ENCODE measurements at places on chromosomes 6 and 20.

DNA sequence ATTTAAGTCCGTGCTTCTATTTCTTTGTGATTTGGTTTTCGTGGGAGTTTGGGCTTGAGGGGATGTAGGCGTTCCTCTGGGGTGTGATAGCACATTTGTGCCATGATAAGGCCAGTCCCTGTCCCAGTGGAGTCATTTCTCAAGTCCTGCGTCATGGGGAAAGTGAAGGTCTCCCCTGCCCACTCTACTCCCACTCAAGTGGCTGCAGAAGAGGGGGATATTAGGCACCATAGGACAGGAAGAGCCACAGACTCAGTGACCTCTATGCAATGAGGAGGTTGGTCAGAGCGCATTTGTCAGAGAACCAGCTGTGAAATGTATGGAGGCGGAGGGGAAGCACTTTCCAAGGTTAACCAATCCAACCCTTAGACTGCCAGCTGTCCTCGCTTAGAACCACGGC, 51.9 kb upstream of the EDN1 start:
- no peak for DNase-seq

DNA sequence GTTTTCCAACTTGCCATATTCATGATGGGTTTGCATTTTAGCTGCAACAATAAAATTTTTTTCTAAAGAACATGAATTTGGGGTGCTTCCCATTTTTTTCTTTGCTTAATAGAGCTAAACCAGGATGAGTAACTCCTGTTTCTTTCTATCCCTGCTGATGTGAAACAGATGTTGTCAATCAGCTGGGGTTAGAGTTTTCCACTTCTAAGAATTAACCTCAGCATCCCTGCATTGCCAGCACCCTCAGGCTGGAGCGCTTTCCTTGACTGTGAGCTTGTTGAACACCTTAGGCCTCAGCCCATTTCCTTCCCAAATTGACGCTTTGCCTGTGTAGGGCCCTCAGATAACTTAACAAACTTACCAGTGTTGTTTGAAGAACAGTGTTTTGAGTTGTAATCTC, 74.5 kb downstream of the PTPN1 start:
- no peak for DNase-seq

DNA sequence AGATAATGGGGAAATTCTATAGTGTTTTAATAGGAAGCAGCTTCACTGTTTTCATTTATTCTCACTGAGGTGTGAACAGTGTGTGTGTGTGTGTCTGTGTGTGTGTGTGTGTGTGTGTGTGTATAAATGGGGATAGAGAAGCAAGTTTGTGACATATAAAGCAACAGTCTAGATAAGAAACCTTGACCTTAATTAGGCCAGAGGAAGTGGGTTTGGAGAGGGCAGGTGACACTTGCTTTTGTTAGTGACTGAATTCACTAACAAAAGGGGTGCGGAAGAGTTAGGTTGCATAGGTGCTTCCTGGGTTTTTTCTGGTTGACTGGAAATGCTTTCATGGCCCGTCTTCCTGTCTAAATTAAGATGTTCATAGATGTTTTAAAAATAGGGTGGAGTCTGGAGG, 515.7 kb upstream of the FLRT3 start:
- no peak for DNase-seq

- no peak for DNase-seq
Measured at GRCh38 chr6:90127595-90127994, 169.0 kb downstream of the BACH2 start.

- no peak for DNase-seq
Measured at GRCh38 chr20:62387219-62387913, 463 bp downstream of the RPS21 start.

DNA sequence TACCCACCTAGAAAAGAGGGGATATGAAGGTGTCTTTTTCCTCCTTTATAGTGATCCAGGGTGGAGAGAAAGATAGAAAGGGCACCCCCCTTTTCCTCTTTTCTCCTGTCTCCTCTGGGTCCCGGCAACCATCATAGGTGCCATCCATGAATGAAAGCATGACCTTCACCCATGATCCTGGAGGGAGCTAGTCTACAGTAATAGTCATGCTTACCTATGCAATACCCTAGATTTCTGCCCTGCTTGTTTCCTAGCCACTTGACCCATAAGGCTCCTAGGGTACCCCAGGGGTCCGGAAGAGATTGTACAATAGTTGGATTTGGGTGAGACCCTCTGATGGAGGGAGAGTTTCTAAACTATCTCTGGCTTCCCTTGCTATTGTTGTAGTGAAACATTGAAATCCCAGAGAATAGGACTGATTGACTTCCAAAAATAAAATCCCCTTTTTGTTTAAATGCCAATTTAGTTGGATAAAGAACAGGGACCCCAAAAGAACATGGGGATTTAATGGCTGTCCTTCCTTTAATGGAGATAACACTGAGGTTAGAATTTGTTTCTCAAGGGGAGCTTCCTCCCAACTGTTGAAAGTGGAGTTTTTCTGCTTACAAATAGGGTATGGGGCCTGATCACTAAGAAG, 366.8 kb upstream of the KHDRBS2 start:
- no peak for DNase-seq

- no peak for DNase-seq
Measured at GRCh38 chr20:1478566-1478965, 11.9 kb upstream of the NSFL1C start.

DNA sequence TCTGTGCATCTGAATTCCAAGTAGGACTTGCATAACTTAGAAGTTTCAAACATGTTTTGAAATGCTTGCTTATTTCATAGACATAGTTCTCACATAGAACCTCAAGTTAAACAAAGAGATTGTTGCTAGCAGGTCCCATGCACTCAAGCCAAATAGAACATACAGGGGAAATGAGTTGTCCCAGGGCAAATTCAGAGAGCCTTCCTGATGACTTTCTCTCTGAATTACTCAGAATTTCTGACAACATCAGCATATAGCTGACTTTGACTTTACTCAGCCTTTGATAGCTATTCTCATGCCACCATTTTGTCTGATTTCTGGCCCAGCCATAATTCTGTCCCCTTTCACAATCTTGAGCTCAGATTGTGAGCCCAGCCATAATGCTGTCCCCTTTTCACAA, 333.2 kb upstream of the PLCB4 start:
- DNase-seq = no peak

DNA sequence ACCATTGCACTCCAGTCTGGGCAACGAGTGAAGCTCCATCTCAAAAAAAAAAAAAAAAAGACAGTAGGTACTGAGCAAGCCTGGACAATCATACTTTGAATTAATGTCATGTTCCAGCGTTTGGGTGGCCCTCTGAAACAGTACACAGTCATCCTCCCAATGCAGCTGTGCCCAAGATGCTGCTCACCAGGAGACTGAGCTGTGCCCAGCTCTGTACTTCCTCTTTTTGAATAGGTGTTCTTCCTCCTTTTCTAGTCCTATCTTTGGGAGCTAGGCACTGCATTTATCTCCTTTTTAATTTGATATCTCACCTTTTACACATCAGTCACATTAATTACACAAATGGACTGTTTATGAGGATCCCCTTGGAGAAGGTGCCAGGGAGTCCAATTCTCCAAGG, 101.5 kb downstream of the RPP40 start:
- no peak for DNase-seq

- DNase-seq = no peak
Measured at GRCh38 chr20:53223626-53224172, 251.5 kb downstream of the TSHZ2 start.

- no peak for DNase-seq
Measured at GRCh38 chr20:51507216-51508036, 35.1 kb downstream of the NFATC2 start.

GRCh38 chr20:5829241-5829809, 79.1 kb downstream of the SHLD1 start:
- no peak for DNase-seq

- no peak for DNase-seq
Measured at GRCh38 chr6:35587167-35587566, 74.5 kb upstream of the TULP1 start.

- no peak for DNase-seq
Measured at GRCh38 chr6:44727651-44728630, 340.4 kb downstream of the CDC5L start.

DNA sequence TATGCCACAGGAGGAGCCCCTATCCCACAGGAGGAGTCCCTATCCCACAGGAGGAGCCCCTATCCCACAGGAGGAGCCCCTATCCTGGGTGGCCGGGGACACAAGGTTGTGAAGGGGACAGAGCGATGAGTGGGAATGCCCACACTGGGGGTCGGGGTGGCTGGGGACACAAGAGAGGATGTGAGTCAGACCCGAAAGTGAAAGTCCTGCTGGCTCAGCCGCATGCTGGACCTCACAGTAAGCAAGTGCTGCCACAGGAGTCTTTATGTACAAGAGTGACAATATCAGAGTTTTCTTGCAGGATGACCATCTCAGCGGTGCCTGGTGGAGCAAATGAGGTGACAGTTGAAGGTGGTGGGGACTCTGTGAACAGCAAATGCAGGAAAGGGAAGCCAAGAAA, 93.7 kb downstream of the PSMB1 start:
- DNase-seq = peak; percentile 21

- peak; percentile 62 for DNase-seq
Measured at GRCh38 chr6:41073203-41073967, 611 bp downstream of the NFYA start.

DNA sequence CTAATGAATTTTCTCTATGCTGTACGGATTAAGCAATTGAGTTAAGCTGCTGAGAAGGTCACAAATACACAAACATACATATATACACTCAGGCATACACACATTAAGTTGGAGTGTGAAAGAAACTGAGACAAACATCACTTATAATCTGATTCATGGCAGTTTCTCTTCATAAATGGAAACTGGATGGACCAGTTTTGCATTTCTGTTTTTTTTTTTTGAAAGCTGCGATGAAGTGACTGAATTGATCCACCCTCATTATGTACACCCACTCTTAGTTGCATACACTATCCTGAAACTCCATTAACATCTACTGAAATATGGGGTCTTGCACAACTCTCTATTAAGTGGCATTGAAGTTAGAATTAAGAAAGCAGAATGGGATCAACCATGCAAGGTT, 32.9 kb upstream of the TENT5A start:
- no peak for DNase-seq

GRCh38 chr6:44800784-44801592, 413.5 kb downstream of the CDC5L start:
- DNase-seq = no peak

DNA sequence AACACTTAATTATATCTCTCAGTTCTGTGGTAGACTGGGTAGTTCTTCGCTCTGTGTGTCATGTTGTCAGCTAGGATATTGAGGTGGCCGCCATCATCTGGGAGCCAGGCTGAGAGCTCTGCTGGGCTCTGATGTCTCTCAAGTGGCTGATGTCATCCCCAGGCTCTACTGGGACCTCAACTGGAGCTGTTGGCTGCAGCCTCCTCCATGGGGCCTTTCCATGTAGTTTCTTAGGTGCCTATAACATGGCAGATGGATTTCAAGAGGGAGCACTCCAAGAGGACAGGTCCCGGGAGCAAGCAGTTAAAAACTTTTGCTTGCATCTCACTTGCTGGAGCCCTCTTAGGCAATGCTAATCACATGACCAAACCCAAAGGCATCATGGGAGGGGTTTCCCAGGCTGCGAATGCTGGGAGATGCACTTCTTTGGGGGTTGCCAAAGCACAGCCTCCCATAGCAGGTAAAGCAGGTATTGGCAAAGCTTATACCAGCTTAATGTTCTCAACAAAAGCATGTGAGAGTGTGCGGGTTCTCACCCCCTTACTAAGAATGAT, 129.8 kb downstream of the TMEM242 start:
- DNase-seq = no peak

- no peak for DNase-seq
Measured at GRCh38 chr6:55997223-55997874, 122.0 kb upstream of the BMP5 start.

GRCh38 chr20:4813863-4814695, 92.4 kb downstream of the PRND start:
- DNase-seq = peak; percentile 41

GRCh38 chr6:96542702-96543101, 20.2 kb upstream of the FHL5 start:
- no peak for DNase-seq

- no peak for DNase-seq
Measured at GRCh38 chr6:169937389-169938261, 186.2 kb downstream of the ERMARD start.

- no peak for DNase-seq
Measured at GRCh38 chr6:147106759-147107401, 97.3 kb upstream of the STXBP5 start.

DNA sequence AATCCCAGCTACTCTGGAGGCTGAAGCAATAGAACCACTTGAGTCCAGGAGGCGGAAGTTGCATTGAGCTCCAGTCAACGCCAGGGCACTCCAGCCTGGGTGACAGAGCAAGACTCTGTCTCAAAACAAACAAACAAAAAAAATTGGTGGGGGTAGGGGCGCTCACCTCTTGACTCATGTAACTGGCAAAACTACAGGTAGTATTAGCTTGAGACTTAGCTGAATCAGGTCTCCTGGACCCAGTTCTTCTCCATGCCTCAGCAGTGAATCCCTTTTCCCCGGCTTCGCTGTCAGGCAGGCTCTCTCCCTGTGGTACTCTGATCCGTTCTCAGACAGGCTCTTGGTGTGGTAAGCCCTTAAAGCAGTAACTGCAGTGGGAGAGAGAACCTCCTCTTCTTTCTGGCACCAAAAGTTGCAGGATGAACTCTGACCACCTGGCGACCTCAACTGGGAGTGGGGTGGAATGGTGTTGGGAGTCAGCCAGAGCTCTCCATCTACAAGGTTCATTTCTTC, 12.9 kb downstream of the SLC9A8 start:
- DNase-seq = no peak

DNA sequence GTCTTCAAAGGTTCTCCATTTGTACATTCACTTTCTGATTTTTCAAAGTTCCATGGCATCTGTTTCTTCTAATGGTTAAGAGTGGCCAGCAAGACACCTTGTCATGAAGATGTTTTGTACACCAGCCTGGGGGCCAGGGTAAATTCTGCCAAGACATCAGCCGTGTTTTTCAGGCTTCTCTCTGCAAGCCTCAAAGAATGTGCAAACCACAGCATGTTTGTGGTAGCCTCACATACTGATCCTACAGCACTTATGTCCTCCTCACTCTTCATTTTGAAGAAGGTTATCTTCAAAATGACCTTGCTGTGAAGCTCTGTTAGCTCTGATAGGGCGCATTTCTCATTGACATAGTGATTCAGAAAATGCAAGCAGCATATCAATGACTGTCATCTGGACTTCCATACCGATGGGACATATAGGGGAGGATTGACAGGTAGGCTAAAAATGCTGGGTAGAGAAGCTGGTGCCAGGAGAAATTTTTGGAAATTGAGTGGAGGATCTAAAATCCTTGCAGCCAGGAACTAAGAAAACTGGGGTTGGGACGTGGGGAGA, 59.3 kb upstream of the SPTLC3 start:
- DNase-seq = no peak

GRCh38 chr6:140572129-140572528, 1197.7 kb upstream of the CITED2 start:
- DNase-seq = no peak

DNA sequence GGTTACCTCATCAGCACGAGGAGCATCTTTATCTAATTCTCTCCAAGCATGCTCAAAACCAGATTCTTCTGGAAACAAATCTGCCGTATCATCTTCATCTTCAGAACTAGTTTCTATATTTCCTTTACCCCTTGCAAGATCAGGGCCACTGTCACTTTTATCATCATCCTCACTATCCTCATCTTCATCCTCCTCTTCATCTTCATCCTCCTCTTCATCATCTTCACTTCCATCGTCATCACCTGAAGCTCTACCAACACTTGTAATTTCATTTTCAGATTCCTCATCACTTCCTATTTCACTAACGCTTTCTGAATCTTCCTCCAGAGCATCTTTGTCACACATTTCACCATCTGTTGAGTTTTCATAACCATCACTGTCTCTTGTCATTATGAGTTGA, 8.9 kb downstream of the ESF1 start:
- DNase-seq = no peak

Measured in stimulated activated CD4-positive, alpha-beta T cell treated with anti-CD3 and anti-CD28 coated beads, TNF-alpha, amount 100 ng/mL, for 48 hours (primary cell).